ENCODE measurements at places on chromosomes 11 and 22.

DNA sequence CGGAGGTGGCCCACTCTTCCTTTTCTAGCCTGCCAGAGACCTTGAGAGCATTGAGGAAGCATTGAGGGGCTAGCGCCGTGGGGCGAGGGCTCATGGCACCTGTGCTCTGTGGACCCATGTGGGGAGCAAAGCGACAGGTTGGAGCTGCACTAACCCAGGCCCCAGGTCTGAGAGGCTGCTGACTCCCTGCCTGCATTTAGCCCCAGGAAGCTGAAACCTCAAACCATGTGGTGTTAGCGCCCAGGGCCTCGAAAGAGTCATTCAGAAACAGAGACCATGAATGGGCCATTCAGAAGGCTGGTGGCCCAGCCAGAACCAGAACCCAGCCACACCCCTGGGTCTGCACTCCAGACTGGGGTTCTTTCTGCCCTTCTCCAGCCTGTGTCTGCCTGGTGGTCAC is 88.6 kb downstream of the BCR start:
- no peak for DNase-seq

DNA sequence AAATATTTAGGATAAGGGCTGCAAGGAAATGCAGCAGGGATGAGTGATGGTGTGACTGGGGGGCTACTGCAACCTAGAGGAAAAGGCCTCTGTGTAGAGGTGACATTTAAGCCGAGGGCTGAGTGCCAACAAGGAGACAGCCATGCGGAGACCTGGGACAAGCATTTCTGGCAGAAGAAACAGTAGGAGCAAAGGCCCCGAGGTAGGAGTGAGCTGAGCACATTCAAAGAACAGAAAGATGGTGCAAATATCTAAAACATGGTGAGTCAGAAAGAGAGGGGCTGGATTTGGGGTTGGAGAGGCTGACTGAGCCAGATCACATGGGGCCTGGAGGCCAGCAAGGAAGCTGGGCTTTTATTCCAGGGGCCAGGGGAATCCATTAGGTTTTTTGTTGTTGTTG is 55.1 kb upstream of the INCENP start:
- DNase-seq = no peak

GRCh38 chr11:117199916-117200812 is 994 bp downstream of the TAGLN start:
- no peak for DNase-seq

GRCh38 chr22:30755759-30756124 is 61.1 kb downstream of the OSBP2 start:
- no peak for DNase-seq

DNA sequence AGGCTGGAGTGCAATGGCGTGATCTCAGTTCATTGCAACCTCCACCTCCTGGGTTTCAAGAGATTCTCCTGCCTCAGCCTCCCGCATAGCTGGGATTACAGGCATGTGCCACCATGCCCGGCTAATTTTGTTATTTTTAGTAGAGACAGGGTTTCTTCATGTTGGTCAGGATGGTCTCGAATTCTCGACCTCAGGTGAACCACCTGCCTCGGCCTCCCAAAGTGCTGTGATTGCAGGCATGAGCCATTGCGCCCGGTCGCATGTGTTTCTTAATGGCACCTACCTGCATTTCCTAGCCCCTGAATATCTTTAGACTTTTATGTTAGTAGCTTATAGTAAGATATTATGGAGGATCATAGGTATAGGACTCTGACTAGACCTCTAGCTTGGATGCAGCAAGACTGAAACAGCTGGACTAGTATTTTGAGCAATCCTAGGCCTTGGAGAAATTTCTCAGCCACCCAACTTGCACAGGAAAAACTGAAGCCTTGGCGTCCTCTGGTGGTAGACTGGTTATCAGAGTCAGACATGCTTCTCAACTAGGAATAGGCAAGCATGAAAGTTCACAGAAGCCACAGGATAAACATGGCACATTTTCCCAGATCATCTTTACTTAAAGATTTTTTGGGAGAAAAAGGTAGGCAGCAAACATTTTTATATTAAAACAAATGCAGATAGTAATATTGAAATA is 22.7 kb upstream of the C1QTNF4 start:
- DNase-seq = no peak

DNA sequence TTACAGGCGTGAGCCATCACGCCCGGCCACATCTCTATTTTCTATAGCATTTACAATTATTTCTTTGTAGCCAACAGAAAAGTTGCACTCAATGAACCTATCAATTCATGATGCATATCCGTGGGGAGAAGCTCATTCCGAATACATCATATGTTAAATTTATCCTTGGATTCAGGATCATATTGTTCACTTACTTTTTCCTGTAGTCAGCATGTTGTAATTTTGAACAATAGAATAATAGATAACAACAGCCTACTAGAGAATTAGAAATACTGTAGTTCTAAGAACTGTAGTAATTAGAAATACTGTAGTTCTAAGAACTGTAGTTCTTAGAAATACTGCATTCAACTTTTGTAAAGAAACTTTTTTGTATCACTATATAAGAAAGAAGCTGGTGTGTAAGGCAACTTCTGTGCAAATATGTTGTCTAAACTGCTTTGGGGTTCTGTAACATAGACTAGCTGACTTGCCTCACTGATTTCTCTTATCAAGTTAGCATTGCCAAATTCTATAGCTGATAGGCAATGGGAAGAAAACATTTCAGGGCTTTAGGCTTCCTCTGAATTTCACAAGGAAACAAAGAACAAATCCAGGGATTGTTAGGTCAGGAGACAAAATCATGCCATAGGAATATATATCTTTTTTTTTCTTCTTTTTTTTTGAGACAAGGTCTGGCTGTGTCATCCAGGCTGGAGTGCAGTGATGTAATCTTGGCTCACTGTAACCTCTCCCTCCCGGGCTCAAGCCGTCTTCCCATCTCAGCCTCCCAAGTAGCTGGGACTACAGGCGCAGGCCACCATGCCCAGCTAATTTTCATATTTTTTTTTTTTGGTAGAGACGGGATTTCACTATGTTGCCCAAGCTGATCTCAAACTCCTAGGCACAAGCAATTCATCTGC is 91.9 kb downstream of the CSTPP1 start:
- DNase-seq = no peak

- DNase-seq = no peak
These were observed 138.5 kb downstream of the ARHGAP42 start for GRCh38 chr11:100825626-100826025.

DNA sequence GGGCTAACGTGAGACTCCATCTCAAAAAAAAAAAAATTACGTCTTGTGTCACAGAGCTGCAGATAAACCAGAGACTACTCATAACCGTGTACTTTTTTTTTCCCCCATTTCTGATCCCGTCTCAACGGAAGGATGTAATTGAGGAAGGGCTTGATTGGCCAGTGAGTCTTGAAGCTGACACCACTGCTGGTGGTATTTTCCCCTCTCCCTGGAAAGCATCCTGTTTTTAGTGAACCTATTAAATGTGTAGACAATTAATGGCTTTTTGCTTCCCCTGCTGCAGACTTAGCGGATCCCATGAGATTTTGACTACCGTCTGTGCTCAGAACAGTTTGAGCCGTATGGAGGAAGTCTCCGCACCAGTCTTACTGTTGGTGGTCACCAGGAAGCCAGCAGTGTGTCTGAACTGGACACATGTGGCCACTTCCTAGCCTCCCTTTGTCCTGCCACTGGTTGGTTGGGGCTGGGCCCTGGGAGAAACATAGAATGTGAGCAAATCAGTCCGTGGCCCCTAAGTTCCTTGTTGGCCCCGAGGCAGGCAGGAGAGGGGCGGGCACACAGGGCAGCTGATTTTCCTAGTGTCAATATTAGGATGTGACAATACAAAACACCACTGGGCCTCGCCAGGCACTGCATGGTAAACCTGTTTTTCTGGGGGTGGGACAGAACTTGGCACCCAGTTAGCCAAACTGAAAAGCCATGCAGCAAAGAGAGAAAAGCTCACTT is 3.1 kb downstream of the BIK start:
- DNase-seq = no peak

DNA sequence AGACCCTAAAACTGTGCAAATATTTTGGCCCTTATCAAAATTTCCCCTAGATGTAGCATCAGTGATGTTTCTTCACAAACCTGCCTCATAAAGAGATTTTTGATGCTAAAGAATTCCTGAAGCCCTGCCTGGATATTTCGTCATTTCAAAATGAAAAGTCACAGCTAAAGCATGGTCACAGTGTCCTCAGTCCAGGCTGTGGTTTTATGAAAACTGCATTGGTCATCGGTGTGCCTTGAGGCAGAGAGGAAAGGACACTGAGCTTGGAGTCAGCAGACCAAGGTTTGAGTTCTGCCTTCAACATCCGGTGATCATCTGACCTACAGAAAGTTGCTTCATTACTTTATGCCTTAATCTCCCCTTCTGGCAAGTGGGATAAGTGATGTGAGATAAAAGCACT is 34.8 kb upstream of the ALKBH3 start:
- no peak for DNase-seq

DNA sequence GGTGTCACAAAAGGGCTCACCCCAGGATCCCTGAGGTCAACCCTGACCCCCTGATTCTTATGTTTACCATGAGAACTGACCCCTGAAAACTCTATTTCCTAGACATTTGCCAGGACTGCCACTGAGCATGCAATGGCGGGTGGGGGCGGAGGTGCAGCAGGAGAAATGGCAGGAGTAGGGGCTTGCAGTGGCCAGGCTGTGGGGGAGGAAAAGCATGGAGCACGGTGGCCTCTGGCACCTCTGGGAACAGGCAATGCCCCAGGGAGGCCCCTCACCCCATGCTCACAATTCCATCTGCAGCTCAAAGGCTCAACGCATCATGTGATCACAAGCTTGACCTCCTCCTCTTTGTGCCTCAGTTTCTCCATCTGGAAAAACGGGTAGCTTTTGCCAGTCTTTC is 46.5 kb upstream of the FGF3 start:
- no peak for DNase-seq

DNA sequence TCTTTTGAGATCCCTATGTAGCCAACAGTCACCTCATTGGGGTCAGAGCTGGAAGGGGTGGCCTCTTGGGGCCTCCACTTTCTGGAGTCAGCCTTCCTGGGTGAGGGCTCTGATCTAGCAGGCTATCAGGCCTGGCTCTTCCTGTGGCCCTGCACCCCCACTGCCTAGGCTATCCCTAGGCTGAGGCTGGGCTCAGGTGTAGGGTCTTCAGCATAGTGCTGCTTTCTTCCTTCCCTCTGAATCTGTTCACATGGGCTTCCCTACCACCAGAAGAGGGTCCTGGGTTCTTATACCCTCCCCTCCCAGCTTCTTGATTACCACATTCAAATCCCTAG is 456 bp upstream of the SPI1 start:
- no peak for DNase-seq

GRCh38 chr11:126140926-126141280 is 70.5 kb downstream of the RPUSD4 start:
- no peak for DNase-seq

DNA sequence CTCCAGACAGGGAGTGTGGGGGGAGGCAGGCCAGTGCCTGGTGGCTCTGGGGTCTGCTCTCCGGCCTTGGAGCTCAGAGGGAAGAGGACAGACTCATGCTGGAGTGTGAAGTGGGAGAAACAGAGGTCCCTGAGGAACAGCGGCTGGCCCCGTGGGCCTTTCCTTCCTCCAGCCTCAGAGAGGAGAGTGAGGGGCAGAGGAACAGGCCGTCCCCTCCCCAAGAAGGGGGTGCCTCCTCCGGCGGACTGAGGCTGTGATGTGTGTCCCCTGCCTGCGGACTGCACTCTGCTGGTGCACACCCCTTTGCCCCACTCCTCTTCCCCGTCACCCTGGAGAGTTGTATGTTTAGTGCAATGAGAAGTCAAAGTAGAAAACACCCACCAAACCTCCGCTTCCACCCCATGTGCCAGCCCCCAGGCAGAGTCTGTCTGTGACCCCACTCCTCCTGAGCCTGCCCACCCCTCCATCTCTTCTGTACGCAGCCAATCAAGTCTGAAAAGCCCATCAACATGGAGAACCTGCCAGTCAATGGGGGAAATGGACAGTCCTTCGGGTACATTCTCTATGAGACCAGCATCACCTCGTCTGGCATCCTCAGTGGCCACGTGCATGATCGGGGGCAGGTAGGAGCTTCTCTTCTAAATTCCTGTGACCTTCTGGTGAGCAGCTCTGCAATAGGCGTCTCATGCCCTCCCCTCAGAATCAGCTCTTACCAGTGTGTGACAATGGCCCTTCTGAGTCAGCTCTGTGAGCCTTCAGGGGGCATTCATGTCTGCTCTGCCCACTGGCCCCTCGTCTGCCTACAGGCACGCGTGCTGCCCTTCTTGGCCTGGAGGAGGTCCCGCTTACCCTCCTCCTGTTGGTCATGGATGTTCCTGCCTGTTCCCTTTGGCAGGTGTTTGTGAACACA is 39.0 kb downstream of the GLB1L2 start:
- no peak for DNase-seq

DNA sequence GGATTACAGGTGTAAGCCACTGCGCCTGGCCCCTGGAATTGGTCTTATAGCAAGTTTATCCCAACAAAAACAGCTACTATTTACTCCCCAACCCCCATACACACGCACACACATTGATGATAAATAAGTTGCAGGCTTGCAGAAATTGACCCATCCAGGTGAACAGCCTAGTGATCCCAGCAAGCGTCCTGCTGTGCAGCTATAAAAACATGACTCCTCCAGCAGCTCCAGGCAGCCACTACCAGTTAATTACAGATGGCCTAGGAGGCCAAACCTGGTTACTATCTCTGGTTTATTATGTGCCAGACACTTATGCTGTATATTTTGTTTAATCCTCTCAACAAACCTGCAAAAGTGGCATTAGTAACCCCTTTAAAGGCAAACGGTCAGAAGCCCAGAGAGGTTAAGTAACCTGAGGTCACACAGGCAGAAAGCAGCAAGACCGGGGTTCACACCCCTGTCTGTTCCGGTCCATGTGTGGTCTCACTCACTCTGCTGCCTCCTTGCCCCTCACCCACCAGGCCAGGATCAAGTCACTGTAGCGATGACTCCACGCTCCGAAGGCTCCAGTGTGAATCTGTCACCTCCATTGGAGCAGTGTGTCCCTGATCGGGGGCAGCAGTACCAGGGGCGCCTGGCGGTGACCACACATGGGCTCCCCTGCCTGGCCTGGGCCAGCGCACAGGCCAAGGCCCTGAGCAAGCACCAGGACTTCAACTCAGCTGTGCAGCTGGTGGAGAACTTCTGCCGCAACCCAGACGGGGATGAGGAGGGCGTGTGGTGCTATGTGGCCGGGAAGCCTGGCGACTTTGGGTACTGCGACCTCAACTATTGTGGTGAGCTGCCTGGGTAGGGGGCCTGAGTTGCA is 6.6 kb downstream of the F2 start:
- no peak for DNase-seq

DNA sequence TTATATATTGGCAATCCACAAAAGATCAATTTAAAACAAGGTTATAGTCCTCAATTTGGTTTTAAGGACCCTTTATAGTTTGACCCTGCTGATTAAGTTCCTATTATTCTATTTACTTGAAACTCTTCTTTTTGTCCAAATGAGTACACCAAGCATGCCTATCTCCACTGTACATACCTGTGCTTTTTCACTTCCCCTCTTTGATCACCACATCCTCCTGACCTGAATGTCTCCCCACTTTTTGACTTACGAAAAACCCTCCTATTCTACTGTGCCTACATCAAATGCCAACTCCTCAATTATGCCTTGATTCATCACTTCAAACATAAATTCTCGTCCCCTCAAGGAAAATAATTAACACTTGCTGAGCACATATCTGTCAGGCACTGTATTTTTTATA is 113.5 kb downstream of the SOX6 start:
- no peak for DNase-seq
